ENCODE measurements at places on chromosomes 3 and 15. TPM values are rescaled to one million over a fixed set of nuclear protein-coding genes. Genes with fewer than 3 reads are reported as not detected.

- DNase-seq: no peak
Observed at GRCh38 chr3:39144095-39144747, 9.2 kb downstream of the CSRNP1 start.

DNA sequence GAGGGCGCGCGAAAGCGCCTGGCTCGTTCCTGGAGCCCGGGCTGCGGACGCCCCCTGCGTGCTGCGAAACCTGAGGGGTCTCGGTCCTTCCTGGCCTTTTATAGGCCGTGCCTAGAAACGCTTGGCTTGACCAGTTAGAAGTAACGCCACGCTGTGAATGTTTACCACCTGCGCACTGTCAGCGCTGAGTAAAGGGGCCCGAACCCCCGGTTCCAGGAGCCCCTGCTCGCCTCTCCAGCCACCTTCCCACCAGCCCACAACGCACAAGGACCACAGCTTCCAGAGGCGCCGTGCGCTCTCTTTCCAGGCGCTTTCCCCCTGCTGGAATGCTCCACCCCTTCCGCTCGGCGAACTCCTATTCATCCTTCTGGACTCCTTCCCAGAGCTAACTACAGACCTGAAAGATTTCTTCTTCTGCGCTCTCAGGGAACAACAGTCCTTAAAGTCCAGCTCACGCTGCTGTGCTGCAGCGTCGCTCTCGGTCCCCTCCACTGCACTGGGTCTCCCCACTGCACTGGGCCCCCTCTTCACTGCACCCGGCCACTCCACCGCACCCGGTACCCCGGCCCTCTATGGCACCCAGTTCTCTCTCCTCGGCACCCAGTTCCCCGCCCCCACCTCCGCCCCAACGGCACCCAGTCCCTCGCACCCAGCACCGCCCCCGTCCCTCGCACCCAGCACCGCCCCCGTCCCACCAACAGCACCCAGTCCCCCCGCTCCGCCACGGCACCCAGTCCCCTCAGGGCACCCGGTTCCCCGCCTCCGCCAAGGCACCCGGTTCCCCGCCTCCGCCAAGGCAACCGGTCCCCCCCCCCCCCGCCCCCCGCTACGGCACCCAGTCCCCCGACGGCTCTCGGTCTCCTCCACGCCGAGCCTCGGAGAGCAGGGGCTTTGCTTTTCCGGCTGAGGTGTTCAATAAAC, 69.8 kb downstream of the SQOR start:
- DNase-seq: no peak

GRCh38 chr15:74421302-74422245, 12.2 kb downstream of the SEMA7A start:
- DNase-seq: no peak

CFAP100 gene
- total RNA-seq: not detected

DNA sequence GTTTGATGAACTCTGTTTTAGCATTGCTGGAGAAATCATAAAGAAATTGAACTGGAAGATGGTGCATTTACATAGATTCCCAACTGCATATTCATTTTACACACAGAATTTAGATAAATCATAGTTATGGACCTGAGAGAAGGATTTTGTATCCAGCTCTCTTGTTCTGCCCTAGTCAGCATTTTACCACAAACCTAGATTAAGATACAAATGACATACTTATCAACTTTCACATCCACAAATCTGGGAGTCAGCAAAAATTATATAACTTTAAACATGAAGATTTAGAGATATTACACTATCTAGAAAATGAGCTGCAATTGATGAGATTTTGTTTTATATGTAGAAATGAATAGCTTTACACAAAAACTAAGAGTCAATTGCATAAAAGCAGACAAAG, 632.8 kb downstream of the IGSF11 start:
- no peak for DNase-seq

GRCh38 chr15:86259589-86259988, 179.9 kb downstream of the AGBL1 start:
- no peak for DNase-seq

GTPBP8 gene
- total RNA-seq: 22.6 TPM

ATP13A3 gene
- 206 TPM for total RNA-seq

ATXN7 gene
- total RNA-seq: 48.2 TPM

- DNase-seq: no peak
Observed at GRCh38 chr15:76342058-76342381, 5.4 kb downstream of the ISL2 start.

CEMIP gene
- total RNA-seq: 0.03 TPM

DNA sequence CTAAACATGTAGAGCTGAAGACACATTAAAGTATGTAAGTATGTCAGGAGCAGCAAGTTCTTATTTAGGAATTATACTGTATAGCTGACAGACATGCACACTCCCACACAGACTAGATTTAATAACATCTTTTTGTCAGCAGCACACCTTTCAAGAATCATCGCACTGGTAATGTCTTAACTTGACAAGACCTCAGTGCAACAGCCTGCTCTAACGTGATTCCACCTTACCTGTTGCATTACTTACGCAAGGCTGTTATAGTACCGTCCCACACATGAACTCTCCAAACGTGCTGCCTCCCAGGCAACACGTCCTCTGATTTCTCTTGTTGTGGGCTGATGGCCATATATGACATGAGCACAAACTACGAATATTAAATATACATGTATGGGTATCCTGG, 11.9 kb downstream of the CHRM5 start:
- DNase-seq: no peak

- no peak for DNase-seq
Observed at GRCh38 chr3:89644716-89645115, 537.3 kb downstream of the EPHA3 start.

- DNase-seq: no peak
Observed at GRCh38 chr3:186798239-186798874, 7.9 kb downstream of the RFC4 start.

GRCh38 chr3:177781686-177782161, 584.4 kb upstream of the TBL1XR1 start:
- DNase-seq: no peak

Data from activated T-helper 1 cell treated with anti-CD3 and anti-CD28 coated beads, Interleukin-12 subunit alpha, Interleukin-12 subunit beta, Interleukin-2, Interleukin-4 antibody, amounts not matched to agents 30 ng/mL and 10 ng/mL and 1 ng/mL, durations not matched to agents 14 hours and 24 hours and 36 hours (primary cell).